ENCODE measurements at places on chromosomes 16 and 17. TPM values are rescaled to one million over a fixed set of nuclear protein-coding genes. Genes with fewer than 3 reads are reported as not detected.

TBX6 gene
- total RNA-seq, result 0.32 TPM

REXO5 gene
- total RNA-seq, result 8.1 TPM

PLSCR3 gene
- 16.8 TPM for total RNA-seq

OR1F1 gene
- total RNA-seq, result under 0.01 TPM

NPIPB6 gene
- not detected for total RNA-seq

CBX2 gene
- 1.3 TPM for total RNA-seq

B9D1 gene
- 40.2 TPM for total RNA-seq

KLHL10 gene
- under 0.01 TPM for total RNA-seq

CHRNE gene
- total RNA-seq, result 0.32 TPM

C16orf96 gene
- not detected for total RNA-seq

CCDC78 gene
- 1.3 TPM for total RNA-seq

ARL5C gene
- total RNA-seq, result not detected

ALOXE3 gene
- total RNA-seq, result not detected

NOG gene
- total RNA-seq, result 0.64 TPM

OTOA gene
- total RNA-seq, result under 0.01 TPM

NACA2 gene
- total RNA-seq, result not detected

EPX gene
- not detected for total RNA-seq

DDX28 gene
- total RNA-seq, result 13.2 TPM

ZPBP2 gene
- not detected for total RNA-seq

KCNH6 gene
- not detected for total RNA-seq

ABI3 gene
- 1.7 TPM for total RNA-seq

TMC8 gene
- total RNA-seq, result not detected

TBC1D3G gene
- not detected for total RNA-seq

PRPSAP1 gene
- 55.1 TPM for total RNA-seq

TAC4 gene
- not detected for total RNA-seq

KIF2B gene
- not detected for total RNA-seq

CTF1 gene
- total RNA-seq, result 3.5 TPM

VPS35L gene
- total RNA-seq, result 67.4 TPM

KCNG4 gene
- not detected for total RNA-seq

LGALS9C gene
- not detected for total RNA-seq

GINS3 gene
- total RNA-seq, result 4.7 TPM

IRX5 gene
- not detected for total RNA-seq

TNFRSF17 gene
- not detected for total RNA-seq

CEP295NL gene
- 5.6 TPM for total RNA-seq

GPR179 gene
- total RNA-seq, result under 0.01 TPM

ADGRG3 gene
- total RNA-seq, result not detected

GTF3C1 gene
- 101 TPM for total RNA-seq

KRT24 gene
- total RNA-seq, result not detected

Measured in fibroblast of villous mesenchyme (primary cell).